ENCODE measurements at places on chromosomes 5 and 9. TPM values are rescaled to one million over a fixed set of nuclear protein-coding genes. Genes with fewer than 3 reads are reported as not detected.

DNA sequence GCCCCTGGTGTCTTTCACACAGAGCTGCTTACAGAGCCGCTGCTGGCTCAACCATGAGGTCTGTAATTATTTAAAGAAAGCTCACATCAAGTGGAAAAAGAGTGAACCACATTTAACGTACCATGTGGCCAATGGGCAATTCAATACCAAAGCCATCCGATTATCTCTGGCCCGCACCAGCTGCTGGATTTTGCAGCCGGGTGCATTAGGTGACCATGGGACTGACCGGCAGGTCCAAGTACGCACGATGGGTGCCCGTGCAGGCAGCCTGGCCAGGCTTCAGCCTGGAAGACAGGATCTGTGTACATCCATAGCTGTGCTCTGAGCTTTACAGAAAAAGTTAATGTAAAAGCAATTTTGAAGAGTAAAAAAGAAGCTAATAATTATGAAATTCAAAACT is 20.5 kb downstream of the PPARGC1B start:
- no peak overlapping the region for H3K4me3 ChIP-seq
- no peaks in the 10 kb centered on the region for H3K27me3 ChIP-seq
- DNase-seq = no peak
- no peaks in the 10 kb centered on the region for H3K36me3 ChIP-seq
- H3K27ac ChIP-seq = no peak overlapping the region

Gene PTGS1
- total RNA-seq = 0.35 TPM

DNA sequence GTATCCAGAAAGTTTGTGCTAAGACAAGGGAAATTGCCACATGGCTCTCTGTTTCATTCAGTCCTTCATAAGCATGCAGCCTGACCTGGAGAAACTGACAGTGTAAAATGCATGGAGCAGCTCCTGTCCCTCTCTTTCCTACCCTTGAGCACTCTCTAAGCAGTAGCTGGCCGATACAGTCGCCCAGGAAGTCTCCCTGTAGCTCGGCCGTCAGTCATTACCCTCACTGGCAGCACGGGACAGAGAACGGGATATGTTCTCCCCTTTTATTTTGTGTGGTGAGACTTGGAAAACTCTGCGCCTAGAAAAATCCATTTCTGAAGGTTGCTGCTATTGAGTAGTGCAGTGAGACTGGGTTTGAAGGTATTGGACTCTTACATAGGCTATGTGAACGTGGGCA is 56.8 kb upstream of the KCNMB1 start:
- H3K36me3 ChIP-seq = no peaks in the 10 kb centered on the region
- H3K27ac ChIP-seq = no peak overlapping the region
- DNase-seq = peak; percentile 2
- H3K4me1 ChIP-seq = no peaks in the 10 kb centered on the region
- H3K4me3 ChIP-seq = no peak overlapping the region
- peaks cover 2% of the 10 kb centered on the region for H3K27me3 ChIP-seq

DNA sequence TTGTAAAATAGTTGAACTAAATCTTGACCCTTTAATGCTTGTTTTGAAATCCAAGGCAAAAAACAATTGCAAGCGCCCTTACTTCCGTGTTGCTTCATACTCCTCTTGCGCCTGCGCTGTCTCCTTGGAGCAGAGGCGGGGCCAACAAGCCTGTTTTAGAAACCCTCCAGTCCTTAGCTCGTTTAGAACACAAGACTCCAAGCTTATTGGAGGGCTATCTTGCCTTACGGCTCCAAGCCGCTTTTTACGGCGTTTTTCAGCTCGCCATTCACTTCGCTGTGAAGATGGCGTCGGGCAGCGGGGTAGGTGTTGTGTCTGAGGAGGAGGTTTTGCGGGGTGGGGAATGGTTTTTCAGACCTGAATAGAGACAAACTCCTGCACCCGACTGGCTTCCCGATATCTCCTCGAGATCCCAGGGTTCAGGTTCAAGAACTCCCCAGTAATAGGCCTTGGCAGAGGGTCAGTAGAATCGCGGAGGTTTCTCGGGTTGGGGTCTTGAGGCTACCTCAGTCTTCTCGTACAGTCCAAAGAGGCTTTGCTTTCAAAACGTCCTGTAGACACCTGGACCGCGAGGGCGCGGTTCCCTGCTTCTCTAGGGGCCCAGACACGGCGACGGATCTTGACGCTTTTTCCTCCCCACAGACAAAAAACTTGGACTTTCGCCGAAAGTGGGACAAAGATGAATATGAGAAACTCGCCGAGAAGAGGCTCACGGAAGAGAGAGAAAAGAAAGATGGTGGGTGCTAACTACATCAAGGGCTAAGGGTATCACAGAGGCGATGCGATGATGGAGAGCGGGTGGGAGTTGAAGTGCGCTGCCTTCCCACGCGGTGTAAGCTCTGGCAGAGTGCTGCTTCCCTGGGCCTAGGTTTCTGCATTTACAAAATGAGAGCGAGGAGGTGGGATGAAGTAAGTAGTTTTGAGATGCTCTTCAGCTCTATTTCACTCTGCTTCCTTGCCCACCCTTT is at the start of gene ZMAT2:
Gene ZMAT2, plus strand, starts transcription at position 271 of the 968 bp plus-strand sequence. Its CDS starts 14 bp downstream, at position 285.
- peaks cover 66% of the 10 kb centered on the region for H3K36me3 ChIP-seq
- peak within 1 kb of the TSS; percentile 98 for H3K4me3 ChIP-seq
- peak within 1 kb of the TSS; percentile 86 for H3K27ac ChIP-seq

DNA sequence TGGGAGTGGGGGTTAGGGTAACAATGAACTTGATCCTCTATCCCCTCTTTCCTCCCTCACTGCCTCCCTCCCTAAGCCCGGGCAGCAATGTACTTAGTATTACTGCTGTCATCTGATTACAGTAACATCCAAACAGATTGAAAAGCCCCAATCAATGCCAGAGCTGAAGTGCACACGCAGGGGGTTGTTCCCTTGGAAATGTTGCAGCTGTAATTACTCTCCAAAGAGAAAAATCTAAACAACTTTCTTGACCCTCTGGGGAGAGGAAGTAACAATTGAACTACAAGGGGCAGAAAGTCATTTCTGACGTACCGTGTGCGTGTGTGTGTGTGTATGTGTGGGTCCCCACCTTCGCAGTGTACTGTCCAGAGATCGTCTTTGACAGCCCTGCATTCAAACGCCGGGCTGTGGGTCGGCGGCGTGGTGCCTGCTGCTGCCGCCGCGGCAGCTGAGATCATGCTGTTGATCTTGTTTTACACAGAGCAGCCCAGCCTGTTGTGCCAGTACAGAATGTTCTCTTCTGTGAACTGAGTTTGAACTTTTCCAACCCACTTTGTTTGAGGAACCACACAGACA is 66.0 kb upstream of the KLF9 start:
- H3K27me3 ChIP-seq = no peaks in the 10 kb centered on the region
- H3K4me1 ChIP-seq = no peaks in the 10 kb centered on the region

GRCh38 chr5:57698802-57699201 is 216.2 kb upstream of the ACTBL2 start:
- H3K36me3 ChIP-seq = no peaks in the 10 kb centered on the region
- H3K4me3 ChIP-seq = no peak overlapping the region
- H3K4me1 ChIP-seq = no peaks in the 10 kb centered on the region
- H3K27me3 ChIP-seq = no peaks in the 10 kb centered on the region

Gene AFF4
- total RNA-seq = 34.7 TPM

Gene ZNF658
- total RNA-seq = 3.7 TPM

Data from activated CD8-positive, alpha-beta memory T cell treated with anti-CD3 and anti-CD28 coated beads, Interleukin-2, amount 10 ng/mL, durations not matched to agents 7 days and 5 days (primary cell).